Erythroblast (primary cell): ENCODE measurements at places on chromosomes 6 and 20.
A peak's percentile ranks its signal among the peaks of the same experiment; 100 is the strongest.

GRCh38 chr20:54431156-54431944 is 44.0 kb upstream of the DOK5 start:
- no peak for DNase-seq

GRCh38 chr6:13282393-13283069 is 45.8 kb downstream of the TBC1D7 start:
- no peak for DNase-seq

DNA sequence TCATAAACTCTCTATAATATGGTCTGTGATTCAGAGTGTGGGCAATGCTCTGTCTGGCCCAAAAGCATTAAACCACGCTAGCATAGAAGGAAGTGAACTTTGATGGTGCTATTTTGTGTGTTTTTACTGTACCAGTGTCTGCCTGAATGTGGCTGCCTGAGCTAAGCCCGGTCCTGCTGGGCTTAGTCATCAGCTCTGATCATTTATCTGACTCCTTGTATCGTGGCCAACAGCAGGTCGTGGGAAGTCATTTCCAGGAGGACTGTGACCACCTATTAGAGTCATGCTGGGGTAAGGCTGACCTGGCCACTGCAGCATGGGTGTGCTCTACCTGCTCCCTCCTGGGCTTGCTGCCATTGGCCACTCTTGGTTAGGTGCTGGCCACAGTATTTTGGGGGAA is 239.1 kb upstream of the CEP162 start:
- DNase-seq = peak; percentile 13

GRCh38 chr6:113464960-113465359 is 392.2 kb upstream of the MARCKS start:
- peak; percentile 8 for DNase-seq

DNA sequence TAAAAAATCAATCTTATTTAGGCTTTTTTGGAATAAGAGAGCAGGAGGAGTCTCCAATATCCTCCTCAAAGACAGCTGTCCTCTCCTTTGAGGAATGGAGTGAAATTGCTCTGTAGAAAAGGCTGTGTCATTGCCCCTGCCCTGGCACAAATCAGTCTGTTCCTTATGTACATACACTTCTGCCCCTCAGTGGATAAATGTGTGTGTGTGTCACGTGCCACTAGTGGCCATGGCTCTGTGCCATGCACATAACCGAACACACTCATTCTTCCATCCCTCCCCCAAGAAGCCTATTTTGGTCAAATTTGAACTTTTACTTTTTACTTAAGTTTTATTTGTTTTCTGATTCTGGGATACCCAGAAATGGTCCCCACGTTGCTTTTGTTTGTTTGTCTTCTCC is 49.2 kb downstream of the ANKS1A start:
- DNase-seq = peak; percentile 36

- DNase-seq = no peak
Measured at GRCh38 chr6:1255636-1256365, 56.1 kb upstream of the FOXQ1 start.

- DNase-seq = no peak
Measured at GRCh38 chr6:43703512-43704429, 16.2 kb upstream of the MRPS18A start.

DNA sequence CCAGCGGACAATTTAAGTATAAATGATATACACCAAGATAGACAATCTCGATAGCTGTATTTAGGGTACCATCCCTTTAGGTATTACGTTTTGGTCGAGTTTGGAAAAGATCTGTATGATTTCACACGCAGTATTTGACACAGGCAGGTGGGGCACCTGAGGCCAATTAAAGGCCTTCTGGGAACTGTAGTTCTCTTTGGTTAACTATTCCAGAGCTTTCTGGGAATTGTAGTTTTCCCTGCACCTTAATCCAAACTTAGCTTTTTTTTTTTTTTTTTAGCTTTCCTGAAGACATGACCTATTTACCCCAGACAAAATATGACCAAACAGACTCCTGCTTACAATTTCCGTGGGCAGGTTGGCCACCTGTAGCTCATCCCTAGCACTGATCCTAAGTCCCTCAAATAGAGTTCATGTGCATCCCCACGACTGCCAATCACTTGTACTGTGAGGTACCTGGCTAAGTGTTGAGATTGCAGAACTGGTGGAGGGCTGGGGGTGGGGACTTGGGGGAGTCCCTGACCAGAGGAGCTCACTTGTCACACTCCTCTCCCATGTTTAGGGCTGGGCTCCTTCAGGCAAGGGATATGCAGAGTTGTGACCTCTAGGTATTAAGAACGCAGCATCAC is 999 bp upstream of the EHMT2 start:
- peak; percentile 69 for DNase-seq

GRCh38 chr6:11025921-11026635 is 18.0 kb downstream of the ELOVL2 start:
- no peak for DNase-seq

GRCh38 chr6:98769546-98769945 is 64.8 kb upstream of the POU3F2 start:
- DNase-seq = peak; percentile 29

DNA sequence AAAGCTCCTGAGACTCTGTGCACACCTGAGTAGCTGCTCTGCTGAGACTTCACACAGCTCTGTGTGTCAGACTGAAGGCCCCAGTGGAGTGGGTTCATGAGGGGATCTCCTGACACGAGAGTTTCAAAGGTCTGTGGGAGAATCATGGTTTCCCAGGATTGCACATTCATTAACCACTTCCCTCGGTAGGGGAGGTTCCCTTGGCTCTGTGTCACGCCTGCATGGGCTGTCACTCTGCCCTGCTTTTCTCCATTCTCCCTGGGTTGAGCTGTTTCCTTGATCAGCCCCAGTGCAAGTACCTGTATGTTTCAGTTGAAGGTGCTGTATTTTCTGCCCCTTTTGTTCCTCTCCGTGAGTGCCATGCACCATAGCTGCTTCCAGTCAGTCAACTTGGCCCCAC is 236.9 kb downstream of the EPM2A start:
- DNase-seq = no peak

DNA sequence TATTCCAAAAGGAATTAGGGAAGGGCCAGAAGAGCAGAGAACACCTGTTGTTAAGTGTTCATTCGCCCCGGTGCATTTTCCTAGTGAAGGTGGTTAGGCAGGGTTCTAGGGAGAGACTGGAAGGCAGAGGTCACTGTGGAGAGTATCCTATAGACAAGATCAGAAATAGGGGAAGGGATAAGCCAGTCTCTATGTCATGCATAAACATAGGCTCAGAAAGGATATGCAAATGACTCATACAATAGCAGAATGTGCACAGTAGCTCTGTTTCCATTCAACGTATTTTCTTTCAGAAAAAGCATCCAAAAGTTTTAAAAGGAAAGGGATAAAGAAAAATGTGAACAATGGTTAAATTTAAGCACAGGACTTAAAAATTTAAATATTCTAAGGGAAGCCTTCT is 47.4 kb downstream of the BMP6 start:
- DNase-seq = no peak

DNA sequence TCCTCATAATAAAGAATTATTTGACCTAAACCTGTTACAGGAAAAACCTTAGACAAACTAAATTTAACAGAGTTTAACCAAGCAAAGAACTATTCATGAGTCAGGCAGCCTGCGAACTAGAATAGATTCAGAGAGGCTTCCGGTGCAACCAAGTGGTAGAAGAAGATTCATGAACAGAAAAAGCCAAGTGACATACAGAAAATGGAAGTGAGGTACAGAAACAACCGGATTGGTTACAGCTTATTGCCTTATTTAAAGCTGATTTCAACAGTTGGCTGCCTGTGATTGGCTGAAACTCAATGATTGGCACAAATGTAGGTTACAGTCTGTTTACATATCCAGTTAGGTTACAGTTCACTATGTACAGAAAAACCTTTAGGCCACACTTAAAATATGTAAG is 10.1 kb downstream of the PPP1R3G start:
- DNase-seq = no peak

DNA sequence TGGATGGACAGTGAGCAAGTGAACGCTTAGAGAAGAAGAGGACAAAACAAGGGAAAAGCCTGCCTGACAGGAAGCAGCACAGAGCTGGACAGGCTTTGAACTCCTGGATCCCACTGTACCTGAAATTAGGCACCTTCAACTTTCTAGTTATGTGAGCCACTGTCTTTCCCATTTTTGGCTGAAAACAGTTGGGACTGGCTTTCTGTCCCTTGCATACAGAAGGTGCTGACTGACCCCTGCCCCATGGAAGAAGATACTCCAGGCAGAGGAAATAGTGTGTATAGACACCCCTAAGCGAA is 122.8 kb downstream of the CEBPB start:
- DNase-seq = no peak

DNA sequence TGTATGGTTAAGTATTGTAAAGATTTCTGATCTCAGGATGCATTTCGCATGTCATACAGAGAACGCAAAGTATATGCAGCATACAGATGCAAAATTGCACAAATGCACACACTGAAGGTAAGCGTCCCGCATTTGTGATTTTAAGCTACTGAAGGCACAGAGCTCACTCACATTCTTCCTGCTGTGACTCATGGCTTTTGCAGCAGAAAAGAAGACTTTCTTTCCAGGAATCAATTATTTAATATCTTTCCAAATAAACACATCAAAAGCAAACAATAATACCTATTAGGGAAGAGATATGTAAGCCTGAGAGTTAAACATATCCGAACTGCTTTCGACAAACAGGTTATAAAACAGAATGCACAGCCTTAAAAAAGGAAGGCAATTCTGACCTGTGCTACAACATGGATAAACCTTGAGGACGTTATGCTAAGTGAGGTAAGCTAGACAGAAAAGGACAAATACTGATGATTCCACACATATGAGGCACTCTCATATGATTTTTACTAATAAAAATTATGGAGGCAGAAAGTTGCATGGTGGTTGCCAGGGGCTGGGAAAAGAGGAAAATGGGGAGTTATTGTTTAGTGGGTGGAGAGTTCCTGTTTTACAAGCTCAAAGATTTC is 109.0 kb downstream of the TFAP2A start:
- DNase-seq = no peak

DNA sequence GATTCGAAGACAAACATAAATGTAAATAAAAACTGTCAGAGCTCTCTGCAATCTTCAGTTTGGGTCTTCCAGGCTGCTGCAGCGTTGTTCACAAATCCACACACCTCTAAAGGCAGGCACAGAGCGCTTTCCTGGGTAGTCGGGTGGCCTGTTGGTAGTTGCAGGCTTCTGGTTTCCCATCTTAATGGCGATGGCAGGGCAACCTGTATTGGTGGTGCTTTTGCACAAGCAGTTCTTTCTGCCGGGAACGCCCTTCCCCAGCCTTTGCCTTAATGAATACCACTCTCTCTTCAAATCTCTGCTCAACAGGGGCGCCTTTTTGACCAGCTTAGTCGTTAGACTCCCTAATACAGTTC is 723 bp upstream of the IFT52 start:
- no peak for DNase-seq

GRCh38 chr6:13453771-13454251 is 33.6 kb downstream of the GFOD1 start:
- peak; percentile 83 for DNase-seq

DNA sequence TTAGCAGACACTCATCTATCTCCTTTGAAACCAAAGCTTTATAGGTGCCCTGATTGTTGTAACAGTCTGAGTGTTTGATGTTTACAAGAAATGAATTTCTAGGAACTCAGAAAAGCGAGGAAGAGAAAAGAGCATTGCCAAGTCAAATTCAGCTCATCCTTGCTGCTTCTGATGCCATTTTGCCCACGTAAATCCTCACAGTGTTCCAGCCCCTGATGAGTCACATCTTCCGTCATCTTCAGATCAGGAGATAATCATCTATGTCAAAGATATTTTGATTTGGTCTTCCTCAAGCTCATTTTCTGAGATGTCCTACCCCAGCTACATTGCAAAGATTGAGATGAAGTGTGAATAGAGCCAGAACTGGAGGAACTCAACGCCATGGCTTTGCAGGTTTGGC is 426.2 kb downstream of the BMP2 start:
- DNase-seq = no peak

DNA sequence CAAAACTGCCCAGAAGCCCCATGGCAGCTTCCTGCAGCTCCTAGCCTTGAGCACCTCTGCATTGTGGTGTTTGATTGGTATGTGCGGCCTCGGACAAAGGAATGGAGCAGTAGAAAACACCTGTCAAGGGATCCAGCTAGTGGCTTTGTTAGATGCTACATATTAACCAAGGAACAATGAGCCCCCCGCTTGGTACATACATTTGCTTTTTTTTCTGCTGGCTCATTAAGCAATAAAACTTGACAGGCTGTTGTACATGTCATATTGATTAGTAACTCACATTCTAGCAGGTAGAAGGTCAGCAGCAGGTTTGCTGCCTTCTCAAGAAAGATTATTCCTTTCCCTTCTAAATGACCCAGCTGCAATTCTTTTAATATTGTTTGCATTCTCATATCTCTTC is 937 bp downstream of the SPACA1 start:
- no peak for DNase-seq

DNA sequence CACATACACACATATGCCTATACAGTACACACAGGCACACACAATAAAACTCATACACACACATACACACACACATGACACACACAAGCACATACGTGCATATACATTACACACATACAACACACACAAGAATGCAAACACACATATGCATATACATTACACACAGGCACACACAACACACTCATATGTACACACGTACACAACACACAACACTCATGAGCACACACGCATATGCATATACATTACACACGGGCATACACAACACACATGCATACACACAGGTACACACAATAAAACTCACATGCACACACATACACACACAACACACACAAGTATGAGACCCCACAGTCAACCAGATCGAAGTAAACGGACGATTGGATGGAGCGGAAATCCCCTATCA is 238.2 kb downstream of the ERMARD start:
- no peak for DNase-seq

DNA sequence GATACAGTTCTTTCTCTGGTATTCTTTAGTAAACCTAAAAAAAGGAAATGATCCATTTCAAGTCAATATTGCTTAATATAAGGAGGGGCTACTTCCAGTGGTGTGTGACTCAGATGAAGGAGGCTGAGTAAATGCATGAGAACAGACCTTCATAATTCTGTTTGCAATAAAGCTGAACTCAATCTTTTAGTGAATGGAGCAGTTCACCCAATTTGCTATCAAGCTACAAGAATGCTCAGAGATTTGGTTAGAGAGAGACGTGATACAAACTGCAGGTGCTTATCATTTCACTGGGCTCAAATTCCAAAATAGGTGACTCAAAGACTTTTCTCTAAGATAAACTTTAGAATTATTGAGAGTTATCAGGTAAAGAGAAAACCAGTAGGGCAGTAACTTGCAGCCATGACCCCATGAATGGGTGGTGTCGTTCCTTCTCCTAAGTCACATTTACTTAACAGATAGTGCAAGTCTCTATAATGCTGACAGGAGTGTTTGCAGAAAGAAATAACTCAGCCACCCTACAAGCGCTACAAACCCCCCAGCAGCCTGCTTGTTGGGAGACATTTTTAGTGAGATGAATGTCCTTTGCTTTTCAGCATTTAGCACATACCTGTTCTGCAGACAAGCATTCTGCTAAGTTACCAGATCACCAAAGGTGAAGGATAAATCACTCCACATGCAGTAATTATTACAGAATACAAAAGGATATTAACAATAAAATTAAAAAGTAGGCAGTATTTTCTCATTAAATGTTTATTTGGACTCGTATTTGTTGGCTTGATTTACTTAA is 16.4 kb upstream of the BLOC1S5 start:
- DNase-seq = peak; percentile 24

- no peak for DNase-seq
Measured at GRCh38 chr20:51258582-51259165, 235.8 kb upstream of the KCNG1 start.
